ENCODE measurements at places on chromosomes 5 and 9.

DNA sequence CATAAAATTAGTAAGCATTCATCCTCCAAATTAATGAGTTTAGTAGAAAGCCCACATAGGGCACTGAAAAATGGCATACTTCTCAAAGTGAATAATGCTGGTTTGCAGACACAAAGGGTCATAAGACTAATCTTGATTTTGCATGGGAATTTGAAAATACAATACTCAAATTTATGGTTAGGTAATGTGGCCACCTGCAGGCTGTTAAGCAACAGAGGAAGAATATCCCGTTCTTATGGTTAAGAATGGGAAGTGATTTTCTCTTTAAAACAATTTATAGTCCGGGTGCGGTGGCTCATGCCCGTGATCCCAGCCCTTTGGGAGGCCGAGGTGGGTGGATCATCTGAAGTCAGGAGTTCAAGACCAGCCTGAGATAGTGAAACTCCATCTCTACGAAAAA is 9.4 kb upstream of the PLCXD3 start:
- DNase-seq: no peak

- DNase-seq: no peak
Measured at GRCh38 chr5:115194676-115195075, 25.0 kb upstream of the TRIM36 start.

DNA sequence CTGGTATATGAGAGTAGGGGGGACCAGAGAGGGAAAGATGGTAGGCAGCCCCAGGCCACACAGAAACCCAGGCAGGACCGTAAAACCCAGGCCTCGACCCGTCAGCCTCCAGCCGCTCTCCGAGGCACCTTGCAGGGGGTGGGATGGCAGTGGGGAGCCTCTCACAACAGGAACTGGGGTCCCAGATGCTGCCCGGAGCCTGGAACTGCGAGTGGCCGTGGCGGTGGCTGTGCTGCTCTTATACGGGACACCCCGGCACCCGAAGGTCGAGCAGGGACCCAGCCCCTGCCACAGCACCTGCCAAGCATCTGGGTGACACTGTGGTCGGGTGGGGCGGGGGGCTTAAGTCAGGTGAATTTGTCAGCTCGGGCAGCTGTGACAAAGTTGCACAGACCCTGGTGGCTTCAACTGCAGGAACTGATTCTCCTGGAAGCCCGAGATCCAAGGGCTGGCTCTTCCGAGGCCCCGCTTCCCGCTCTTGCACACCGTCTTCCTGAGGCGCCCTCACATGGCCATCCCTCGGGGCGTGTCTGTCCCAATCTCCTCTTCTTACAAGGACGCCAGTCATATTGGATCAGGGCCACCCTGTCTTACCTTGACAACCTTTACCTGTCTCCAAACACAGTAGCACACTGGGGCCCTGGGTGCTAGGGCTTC is 47.6 kb upstream of the EGFL7 start:
- DNase-seq: peak; percentile 51

DNA sequence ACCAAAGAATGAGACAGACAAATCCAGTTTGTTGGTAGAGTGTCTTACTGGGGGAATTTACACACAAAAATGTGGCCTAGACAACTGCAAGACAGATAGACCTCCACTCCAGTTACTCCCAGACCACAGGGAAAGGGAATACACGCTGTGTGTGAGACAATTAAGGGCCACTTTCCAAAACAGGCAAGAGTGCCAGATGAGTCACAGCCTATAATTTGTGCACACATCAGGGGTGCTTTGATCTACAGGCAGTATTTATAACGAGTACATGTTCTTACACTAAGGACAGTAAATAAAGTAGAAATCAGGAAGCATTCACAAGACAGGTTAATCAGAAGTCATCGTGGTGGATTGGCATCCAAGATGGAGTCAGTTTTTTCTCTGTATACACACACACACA is 114.8 kb downstream of the ZNF622 start:
- no peak for DNase-seq

- peak; percentile 9 for DNase-seq
Measured at GRCh38 chr5:143887903-143888665, 76.1 kb downstream of the HMHB1 start.

- no peak for DNase-seq
Measured at GRCh38 chr5:74051076-74051475, 425.1 kb downstream of the ARHGEF28 start.

DNA sequence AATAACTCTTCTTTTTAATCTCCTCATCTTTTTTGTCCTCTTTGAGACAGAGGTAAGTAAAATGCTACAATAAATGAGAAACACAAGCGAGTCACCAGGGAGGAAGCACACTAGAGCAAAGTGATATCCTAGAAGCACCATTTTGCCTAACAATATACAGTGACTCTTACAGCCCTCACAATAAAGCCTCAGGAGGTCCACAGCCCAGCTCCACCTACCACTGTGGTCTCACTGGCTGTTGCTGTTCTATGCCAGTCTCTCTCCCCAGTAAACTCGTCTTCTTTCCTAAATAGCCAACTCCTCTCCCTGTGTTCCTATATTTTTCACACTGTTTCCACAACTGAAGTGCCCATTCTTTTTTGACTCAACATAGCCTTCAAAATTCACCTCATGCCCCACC is 44.3 kb downstream of the TNFSF15 start:
- DNase-seq: no peak

DNA sequence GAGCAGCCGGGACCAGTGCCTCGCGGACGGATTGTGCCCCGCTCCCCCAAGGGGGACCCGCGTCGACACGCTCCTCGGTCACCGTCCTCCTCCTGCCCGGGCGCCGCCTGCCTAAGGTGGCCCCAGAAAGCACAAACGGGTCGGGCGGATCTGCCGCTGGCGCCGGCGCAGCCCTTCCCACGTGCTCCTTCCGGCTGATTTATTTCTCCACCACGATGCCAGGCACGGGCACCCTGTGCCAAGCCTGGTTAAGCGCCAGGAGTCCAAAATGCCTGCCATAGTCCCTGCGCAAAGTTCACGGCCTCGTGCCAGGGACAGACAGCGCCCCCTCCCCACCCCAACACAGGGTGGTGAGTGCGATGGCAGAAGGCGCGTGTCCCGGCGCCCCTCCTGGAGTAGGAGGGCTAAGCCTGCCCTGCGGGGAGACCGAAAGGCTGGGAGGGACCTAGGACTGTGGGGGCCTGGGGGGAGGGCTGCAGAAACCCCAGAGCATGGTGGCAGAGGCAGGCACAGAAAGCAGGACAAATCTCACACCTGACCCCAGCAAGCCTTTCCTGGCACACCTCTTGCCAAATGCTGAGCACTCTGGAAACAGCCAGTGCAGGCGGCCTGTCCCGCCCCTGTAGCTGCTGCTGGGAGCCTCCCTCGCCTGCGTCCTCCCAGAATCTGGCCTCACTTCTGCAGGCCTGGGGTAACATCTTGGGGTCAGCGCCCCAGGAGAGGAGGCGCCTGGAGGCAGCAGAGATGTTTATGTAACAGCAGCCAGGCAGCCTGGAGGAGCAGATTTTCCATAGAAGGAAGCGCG is 1.1 kb upstream of the NOTCH1 start:
- DNase-seq: no peak

DNA sequence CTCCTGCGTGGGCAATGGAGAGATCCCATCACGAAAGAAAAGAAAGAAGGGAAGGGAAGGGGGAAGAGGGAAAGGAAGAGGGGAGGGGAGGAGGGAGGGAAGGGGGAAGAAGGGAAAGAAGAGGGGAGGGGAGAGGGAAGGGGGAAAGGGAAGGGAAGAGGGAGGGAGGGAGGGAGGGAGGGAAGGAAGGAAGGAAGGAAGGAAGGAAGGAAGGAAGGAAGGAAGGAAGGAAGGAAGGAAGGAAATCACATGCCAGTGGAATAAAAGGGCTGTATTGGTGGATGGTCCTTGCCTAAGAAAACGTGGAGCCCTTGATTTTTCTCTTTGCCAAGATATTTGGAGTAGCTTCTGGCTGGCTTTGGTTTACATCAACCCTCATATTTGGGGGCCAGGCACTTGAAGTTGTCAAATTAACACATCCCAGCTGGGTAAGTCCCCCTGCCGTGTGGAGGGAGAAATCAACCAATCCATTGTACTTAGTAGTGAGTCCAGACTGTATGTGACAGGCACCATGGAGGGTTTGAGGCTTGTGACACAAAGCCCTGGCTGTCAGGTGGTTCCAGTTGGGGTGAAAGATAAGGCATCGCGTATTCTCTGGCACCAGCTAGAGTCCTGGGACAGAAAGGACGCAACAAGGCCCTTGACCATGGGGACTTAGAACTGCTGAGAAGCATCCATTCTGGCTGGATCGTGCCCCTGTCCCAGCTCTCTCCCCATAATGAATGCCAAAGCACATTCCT is 23.7 kb downstream of the IDNK start:
- no peak for DNase-seq

- no peak for DNase-seq
Measured at GRCh38 chr9:86997156-86997555, 49.9 kb upstream of the GAS1 start.

- DNase-seq: peak; percentile 87
Measured at GRCh38 chr5:91162534-91163381, 220.4 kb downstream of the ARRDC3 start.

DNA sequence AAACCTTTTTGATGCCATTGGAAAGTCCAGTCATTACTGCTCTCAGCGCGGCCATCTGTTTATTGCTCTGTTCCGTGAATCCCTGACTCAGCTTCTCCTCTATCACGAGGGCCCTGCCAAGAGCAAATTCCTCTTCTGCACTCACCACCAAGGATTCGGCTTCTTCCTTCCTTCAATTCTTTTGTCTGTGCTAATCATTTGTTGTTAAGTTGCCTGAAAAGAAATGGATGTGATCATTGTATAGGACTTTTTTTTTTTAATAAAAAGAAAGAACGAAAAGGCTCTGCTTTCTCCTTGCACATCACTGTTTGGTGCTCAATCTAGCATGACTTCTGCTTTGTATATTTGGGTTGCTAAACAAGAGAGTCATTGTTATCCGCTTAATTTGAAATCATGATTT is 128.7 kb upstream of the PIK3R1 start:
- DNase-seq: no peak

GRCh38 chr5:88677943-88678769 is 204.8 kb downstream of the MEF2C start:
- DNase-seq: no peak

GRCh38 chr9:35681341-35682002 is 7.7 kb downstream of the CA9 start:
- no peak for DNase-seq

GRCh38 chr5:122295138-122295537 is 16.9 kb upstream of the SNCAIP start:
- DNase-seq: peak; percentile 15

DNA sequence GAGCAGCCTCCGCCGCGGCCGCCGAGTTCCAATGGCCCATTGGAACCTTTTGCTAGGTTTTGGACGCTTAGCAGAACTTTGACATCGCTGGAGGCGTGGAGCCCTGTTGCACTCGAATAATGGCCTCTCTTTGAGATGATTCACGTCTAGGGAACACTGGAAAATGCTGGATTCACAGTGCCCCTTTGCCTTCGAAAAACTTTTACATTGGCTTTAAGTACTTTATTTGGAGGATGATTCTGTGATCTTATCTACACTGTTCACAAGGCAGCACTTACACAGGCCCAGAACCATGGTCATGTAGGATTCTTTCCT is 536 bp upstream of the PPIC start:
- DNase-seq: no peak

DNA sequence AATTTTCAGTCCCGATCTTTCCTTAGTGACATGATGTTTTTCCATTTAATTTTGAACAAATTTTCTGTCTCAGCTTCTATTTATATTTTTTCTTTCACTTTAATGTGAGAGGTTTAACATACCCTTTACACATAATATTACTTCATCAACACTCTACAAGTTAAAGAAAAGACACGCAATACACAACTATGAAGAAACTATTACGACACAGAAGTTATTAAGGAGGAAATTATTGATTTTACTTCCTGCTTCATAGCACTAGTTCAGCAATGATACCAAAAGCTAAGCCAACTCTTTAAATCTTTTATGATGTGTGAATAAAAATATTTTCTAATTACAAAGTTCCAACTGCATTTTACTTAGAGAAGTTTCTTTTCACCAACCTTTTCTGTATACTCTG is 432.3 kb upstream of the DAB2 start:
- no peak for DNase-seq

- no peak for DNase-seq
Measured at GRCh38 chr9:135993765-135994500, 32.8 kb upstream of the UBAC1 start.

DNA sequence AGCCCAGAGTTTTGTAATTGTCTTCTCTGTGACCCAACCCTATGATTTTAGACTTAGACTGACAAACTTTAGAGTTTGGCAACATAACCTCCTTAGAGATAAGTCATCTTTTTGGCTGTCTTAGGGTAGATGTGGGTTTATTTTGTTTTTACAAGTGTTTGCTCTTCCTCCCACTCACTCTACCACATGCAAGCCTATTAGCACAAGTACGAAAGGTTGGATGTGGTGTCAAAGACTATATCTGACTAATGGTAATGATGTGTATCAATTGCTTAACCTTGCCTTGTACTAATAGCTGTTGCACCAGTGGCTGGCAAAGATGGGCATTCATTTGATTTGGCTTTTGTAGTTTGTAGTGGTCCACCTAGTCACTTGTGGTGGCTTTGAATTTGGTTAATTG is 46.5 kb downstream of the SLC25A46 start:
- no peak for DNase-seq

GRCh38 chr9:93286252-93287188 is 102.6 kb downstream of the WNK2 start:
- DNase-seq: no peak

- DNase-seq: no peak
Measured at GRCh38 chr5:134647750-134648424, 698 bp upstream of the SEC24A start.

DNA sequence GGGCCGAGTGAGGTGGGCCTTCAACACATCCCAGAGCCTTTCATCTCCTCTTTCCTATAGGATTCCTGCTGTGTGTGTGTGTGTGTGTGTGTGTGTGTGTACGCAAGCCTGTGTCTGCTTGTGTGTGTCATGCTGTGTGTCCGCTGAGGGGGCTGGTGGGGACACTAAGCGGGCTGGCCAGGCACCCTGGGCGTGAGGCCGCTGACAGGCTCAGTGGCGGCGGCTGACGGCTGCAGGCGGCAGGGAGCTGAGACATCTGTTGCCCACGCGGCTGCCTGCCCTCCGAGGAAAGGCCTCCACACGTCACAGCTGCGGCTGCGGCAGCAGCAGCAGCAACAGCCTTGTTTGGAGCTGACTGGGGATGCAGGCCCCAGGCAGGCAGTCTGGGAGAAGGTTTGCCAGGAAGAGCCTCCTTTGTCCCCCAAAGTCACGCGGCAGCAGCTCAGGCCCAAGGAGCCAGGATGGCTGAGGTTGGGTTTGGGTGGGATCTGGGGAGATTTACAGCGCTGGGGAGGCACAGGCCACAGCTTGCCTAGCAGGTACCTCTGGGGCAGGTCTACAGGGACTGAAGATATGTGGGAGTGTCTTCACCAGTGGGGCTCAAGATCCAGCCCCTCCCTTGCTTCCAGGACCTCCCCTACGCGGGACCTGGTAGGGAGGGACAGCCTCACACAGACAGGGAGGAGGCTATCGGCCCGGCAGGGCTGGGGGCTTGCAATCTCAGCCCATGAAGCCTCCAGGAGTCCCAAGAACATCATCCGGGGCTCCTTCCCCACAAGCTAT is 1.8 kb downstream of the PDLIM4 start:
- DNase-seq: no peak

DNA sequence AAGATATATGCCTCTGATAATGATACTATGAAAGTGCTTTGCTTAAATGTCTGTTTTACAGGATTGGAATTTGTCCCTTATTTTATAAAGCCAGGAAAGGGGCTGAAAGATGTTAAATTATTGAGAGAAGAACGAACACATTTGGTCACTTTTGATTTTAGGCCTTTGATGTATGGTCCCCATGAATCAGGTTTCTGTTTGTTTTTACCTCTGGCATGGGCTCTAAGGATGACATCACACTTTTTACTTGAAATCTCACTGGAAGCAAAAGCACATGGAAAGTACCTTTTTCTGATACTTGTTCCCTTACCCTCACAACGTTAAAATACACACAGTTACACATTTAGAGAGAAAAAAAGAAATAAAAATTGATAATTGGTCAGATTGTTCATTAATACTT is 6.9 kb downstream of the OTULIN start:
- peak; percentile 19 for DNase-seq
